Effector memory CD4-positive, alpha-beta T cell (primary cell): ENCODE measurements at places on chromosomes 2 and 18.

GRCh38 chr2:96489663-96490062 is 15.5 kb downstream of the NEURL3 start:
- no peak for DNase-seq

- DNase-seq = no peak
Observed at GRCh38 chr2:132387126-132387525, 29.5 kb upstream of the GPR39 start.

GRCh38 chr2:73902284-73902683 is 9.5 kb downstream of the ACTG2 start:
- no peak for DNase-seq

DNA sequence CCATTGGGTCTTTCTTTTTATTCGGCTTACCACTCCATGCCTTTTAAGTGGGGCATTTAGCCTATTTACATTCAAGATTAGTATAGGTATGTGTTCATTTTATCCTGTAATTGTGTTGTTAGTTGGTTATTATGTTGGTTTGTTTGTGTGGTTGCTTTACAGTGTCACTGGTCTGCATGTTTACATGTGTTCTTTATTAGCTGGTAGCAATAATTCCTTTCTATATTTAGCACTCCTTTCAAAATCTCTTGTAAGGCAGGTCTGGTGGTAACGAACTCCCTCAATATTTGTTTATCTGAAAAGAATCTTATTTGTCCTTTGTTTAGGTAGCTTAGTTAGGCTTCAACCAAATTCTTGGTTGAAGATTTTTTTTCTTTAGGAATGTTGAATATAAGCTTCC is 68.7 kb upstream of the XDH start:
- no peak for DNase-seq

- no peak for DNase-seq
Observed at GRCh38 chr18:11669271-11669947, 19.7 kb upstream of the GNAL start.

GRCh38 chr18:23669202-23669766 is 6.6 kb upstream of the ANKRD29 start:
- no peak for DNase-seq

DNA sequence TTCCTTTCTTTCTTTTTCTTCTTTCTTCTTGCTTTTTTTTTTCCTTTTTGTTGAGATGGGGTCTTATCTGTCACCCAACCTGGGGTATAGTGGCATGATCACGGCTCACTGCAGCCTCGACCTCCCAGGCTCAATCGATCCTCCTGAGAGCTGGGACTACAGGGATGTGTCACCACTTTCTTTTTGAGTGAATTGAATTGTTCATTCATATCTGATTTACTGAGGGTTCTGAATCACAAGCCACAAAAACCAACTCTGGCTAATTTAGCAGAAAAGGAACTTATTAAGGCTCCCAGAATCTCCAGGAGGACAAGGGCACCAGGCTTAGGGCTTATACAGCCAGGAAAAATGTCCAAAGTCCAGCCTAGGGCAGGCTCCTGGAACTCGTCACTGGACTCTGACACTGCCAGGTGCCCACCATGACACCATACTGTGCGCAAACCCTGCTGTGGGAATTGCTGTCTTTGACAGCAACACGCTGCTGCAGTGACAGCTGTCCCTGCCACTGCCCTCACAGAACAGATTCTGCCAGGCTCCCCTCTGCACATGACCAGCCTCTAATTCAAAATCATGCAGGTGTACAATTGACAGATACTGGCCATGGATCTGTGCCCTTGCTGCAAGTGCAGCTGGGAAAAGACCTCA is 42.9 kb upstream of the EML6 start:
- no peak for DNase-seq

GRCh38 chr2:73971722-73972121 is 13.0 kb upstream of the TET3 start:
- no peak for DNase-seq

- no peak for DNase-seq
Observed at GRCh38 chr2:175823002-175823706, 178.9 kb downstream of the LNPK start.

DNA sequence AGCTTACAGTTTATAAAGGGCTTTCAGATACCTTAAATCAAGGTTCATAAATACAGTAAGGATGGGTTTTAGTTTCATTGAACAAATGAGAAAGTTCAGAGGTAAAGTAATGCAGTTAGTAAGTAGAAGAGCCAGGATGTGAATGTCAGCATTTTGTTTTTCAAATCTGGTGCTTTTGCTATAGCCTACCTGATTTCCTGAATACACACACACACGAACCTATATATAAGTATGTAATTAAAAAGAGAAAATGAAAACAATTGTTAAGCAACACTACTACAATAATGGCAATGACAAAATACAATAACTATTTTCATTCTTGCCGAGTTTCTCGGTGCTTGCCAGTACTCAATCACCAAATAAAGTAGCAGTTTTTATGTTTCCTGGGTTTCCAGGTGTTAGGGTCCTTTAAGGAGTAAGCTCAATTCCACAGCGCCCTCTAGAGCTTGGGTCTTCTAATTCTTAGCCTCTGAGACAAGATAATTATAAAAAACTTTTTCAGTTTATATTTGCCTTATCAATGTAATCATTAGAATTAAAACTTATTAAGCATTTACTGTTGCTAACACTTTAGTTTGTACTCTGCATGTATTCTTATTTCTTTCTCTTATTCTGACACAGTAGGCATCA is 512.9 kb upstream of the ACVR2A start:
- no peak for DNase-seq
